ENCODE measurements at places on chromosomes 5 and 9. TPM values are rescaled to one million over a fixed set of nuclear protein-coding genes. Genes with fewer than 3 reads are reported as not detected.

PGM5 gene
- 50.7 TPM for polyA plus RNA-seq

SOX30 gene
- 0.41 TPM for polyA plus RNA-seq

CER1 gene
- not detected for polyA plus RNA-seq

GM2A gene
- 26.3 TPM for polyA plus RNA-seq

TLX3 gene
- not detected for polyA plus RNA-seq

DEPDC1B gene
- 14.0 TPM for polyA plus RNA-seq

SLC25A2 gene
- not detected for polyA plus RNA-seq

GDF9 gene
- polyA plus RNA-seq, result 0.93 TPM
